ENCODE measurements at places on chromosomes 2 and 18. TPM values are rescaled to one million over a fixed set of nuclear protein-coding genes. Genes with fewer than 3 reads are reported as not detected.

The FKBP1B gene
- 11.0 TPM for total RNA-seq

The POTEI gene
- not detected for total RNA-seq

The INPP4A gene
- 13.1 TPM for total RNA-seq

The RUFY4 gene
- 0.62 TPM for total RNA-seq

The TGFA gene
- 1.2 TPM for total RNA-seq

The C2orf15 gene
- total RNA-seq: 1.2 TPM

The SAG gene
- not detected for total RNA-seq

- DNase-seq: no peak
Measured at GRCh38 chr2:45883603-45884000, 232.1 kb downstream of the PRKCE start.

DNA sequence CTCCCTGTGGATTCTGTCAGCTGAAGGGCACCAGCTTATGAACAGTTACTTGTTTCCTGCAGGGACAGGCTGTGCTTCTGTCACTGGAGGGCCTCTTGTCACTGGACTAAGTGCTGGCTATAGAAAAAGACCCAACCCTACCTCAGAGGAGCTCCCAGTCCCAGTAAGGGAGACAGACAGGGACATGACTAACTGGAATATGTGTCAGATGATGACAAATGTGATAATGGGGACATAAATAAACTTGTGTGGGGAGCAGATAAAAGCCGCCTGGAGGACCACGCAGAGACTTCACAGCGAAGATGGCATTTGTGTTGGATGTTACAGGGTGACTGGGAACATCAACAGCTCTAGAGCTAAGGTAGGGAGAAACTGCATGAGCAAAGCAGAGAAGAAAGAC, 95.0 kb downstream of the MAPRE2 start:
- no peak for DNase-seq

DNA sequence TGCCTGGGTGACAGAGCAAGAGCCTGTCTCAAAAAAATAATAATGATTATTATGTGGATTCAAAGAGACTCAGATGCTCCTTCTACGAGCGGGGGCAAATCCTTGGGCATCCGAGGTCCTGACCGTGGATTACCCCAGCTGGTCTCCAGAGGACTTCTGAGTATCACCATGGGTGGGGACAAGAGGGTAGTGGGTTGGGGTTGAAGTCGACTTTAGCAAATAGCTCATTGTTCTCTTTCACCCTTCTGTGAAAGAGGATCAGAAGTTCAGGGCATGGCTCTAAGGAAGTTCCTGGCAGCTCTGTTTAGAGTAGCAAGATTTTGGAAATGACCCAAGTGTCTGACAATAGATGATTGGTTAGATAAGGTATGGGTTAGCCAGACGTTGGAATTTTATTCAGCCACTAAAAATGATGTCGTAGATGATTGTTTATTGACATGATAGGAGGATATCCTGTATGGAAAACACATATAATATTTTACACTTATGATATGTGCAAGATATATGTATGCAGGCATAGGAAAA, 59.0 kb upstream of the SPRED2 start:
- no peak for DNase-seq

GRCh38 chr2:28276076-28276618, 116.5 kb upstream of the FOSL2 start:
- peak; percentile 21 for DNase-seq

GRCh38 chr2:104872866-104873688, 19.2 kb downstream of the POU3F3 start:
- no peak for DNase-seq

DNA sequence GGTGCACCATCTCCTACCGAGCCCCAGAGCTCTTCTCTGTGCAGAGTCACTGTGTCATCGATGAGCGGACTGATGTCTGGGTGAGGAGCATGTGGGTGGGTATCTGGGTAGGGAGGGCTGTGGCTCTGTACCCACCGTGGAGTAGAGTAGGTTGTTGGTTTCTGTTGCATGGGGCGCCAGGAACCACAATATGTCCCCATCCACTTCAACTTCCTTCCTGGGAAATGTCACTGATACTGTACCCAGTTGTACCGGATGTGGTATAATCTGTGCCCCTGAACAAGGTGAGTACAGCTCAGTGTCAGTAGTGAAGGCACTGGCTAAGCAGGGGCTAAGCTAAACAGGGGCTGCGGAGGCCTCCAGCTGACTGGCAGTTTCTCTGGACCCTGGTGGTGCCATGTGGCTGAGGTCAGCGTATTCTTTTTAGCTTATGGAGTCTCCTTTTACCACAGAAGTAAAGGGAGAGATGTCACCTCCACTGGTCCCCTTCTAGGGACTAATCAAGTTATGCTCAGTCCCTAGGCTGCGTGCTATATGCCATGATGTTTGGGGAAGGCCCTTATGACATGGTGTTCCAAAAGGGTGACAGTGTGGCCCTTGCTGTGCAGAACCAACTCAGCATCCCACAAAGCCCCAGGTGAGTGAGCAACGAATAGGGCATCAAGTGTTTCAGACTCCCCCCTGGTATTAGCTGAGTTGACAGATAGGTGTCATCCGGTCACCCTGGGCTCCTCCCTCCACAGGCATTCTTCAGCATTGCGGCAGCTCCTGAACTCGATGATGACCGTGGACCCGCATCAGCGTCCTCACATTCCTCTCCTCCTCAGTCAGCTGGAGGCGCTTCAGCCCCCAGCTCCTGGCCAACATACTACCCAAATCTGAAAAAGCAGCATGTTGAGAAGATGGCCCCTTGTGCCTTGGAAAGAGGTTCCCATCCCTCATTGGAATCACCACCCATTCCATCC, 2.7 kb downstream of the STK16 start:
- DNase-seq: no peak

- DNase-seq: no peak
Measured at GRCh38 chr2:17231394-17231965, 286.8 kb downstream of the RAD51AP2 start.

DNA sequence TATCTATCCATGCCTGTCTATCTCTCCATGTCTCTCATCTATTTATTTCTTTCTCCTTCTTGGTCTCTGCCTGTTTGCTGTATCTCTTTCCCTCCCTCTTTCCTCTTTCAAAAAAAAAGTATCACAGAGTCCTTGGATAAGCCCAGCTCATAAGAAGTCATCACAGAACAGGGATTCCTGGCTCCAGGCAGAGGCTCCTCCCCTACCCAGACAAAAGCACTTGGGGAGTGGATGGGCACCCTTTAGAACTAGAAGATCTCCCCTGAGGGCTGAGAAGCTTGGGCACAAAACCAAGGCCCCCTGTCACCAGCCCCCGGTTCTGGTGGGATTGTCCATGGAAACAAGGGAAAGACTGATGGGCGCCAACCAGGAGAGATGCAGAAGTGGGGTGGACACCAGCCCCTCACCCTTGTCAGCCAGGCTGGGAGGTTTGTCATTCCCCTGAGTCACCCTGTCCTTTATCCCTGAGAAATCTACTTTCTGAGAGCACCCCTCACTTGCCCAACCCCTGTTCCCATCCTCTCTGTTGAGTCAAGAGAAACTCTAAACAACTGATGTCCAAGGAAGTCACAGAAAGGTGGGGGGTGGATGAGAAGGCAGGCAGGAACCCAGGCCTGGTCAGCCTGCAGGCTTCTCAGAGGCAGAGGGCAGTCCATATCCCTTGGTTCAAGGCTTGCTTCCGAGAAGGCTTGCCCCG, 127.1 kb downstream of the TNS1 start:
- no peak for DNase-seq

GRCh38 chr18:27378431-27379095, 193.5 kb upstream of the CHST9 start:
- DNase-seq: no peak

GRCh38 chr2:127072970-127073369, 34.0 kb downstream of the BIN1 start:
- DNase-seq: peak; percentile 43

DNA sequence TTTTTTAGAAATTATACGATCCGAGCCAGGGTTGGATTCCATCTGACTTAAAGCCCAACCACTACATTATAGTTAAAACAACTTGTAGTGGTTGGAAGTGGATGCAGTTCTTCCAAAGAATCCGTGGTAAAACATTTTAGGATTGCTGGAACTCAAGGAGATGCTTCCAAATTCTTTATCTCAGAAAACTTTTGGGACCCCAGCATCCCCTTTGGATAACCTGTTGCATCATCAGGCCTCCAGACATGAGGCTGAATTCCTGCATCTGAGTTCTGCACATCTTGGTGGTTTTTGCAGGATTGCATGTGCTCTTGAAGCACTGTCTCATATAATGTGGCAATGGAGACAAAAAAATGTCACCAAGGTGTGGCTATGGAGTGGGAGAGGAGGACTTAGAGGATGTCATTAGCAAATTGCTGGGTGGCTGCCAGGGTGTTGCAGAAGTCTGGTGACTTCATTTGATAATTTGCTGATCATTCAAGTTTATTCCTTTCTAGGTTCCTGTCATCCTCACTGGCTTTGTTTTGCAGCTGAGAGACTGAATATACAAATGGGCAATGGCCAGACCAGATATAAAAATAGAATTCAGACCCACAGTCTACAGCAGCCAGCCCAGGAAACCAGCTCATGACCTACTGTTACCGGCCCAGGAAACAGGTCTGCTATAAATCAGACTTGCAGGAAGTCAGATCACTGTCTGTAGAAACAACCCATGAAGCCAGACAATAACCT, 207.7 kb downstream of the BCL2 start:
- DNase-seq: no peak

- peak; percentile 53 for DNase-seq
Measured at GRCh38 chr2:105812180-105813044, 67.7 kb downstream of the NCK2 start.

DNA sequence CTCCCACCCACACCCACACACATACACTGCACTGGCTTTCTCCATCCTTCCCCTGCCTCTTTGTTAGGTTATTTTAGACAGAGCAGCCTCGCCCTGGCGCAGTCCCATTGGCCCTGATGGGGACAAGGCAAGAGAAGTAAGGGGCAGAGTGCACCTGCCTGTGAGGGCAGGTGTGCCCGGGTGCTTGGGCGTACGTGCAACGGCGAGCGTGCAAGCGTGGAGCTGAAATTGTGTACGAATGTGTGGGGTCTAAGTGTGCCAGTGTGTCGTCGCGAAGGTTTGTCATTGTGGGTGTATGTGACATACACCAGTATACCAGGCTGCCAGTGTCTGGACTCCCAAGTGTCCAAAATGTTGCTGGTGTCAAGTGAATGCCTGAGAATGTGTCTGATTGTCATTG, 544 bp downstream of the LRATD1 start:
- DNase-seq: peak; percentile 20

GRCh38 chr2:133484784-133485183, 83.5 kb downstream of the NCKAP5 start:
- DNase-seq: no peak
